ENCODE measurements at places on chromosomes 12 and 14.

DNA sequence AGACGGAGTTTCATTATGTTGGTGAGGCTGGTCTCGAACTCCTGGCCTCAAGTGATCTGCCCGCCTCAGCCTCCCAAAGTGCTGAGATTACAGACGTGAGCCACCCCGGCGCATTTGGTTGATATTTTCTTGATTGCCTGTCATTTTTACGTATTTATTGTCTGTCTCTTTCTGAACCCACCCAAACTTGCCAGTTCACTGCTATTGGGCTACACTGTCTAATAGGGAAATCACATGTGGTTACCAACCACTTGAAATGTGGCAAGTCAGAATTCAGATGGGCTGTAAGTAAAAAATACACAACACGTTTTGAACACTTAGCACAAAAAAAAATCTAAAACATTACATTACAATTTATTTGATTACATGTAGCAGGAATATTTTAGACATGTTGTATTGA is 2.1 kb downstream of the WSB2 start:
- ATAC-seq, result no peak

DNA sequence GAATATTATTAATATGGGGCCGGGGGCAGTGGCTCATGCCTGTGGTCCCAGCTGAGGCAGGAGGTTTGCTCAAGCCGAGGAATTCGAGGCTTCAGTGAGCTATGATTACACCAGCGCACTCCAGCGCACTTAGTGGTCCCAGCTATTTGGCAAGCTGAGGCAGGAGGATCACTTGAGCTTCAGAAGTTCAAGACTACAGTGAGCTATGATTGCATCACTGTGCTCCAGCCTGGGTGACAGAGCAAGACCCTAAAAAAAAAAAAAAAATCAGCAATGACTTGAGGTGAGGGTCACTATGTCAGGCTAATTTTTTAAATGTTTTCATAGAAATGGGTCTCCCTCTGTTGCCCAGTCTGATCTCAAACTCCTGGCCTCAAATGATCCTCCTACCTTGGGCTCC is 243.4 kb downstream of the RBM19 start:
- no peak for ATAC-seq

DNA sequence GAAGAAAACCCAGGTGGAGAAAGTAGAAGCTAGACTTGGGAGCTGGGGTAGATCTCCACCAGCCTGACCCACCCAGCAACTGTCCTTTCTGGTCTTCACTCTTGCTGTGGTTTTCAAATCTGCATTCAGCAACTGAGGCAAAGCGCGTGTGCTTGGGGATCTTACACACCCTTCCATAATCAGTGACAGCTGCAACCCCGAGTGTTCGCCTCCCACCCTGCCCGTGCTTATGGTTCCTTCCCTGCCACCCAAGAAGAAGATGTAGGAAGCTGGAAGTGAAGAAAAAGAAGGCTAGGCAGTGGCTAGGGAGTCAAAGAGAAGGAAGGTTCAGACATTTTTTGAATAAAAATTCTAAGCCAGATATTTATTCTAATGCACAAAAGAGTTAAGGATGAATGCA is 162.6 kb upstream of the CCND2 start:
- no peak for ATAC-seq

DNA sequence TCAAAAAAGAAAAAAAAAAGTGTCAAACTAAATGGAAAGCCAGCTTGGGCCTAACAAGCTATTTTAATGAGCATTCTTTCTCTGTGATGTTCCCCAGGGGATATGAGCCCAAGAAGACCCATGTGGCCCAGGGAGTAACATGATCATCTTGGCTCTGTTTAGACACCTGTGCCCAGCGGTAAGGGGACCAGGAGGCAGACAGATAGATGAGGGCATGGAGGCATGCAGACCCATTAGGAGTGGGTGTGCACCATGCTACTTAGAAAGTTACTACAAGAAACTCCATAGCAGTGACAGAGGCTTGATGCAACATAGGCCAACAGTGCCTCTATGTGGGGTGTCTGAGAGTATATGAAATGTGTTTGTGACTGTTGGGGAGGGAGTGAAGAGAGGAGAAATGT is 3.1 kb upstream of the CREBL2 start:
- ATAC-seq, result no peak

DNA sequence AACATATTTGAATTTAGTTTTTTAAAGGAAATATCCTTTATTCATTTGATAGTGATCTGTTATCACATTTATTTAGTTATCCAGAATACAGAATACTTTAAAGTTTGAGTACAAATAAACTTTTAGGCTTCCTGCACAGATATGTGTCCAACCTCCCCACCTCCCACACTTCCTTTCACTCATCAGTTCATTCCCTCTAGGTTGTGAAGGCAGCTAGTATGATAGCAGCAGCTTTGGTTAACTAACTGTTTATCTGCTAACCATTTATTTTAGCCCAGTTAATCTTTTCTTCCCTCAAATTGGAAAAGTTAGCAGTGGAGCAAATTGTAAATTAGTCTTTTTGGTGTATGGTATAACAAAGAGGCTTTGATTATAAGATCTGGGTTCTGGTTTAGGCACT is 35.7 kb downstream of the CNOT2 start:
- no peak for ATAC-seq

- no peak for ATAC-seq
These were observed 280.8 kb downstream of the ATXN7L3B start for GRCh38 chr12:74818412-74818811.

GRCh38 chr12:15056218-15056617 is 83.4 kb downstream of the PDE6H start:
- no peak for ATAC-seq

DNA sequence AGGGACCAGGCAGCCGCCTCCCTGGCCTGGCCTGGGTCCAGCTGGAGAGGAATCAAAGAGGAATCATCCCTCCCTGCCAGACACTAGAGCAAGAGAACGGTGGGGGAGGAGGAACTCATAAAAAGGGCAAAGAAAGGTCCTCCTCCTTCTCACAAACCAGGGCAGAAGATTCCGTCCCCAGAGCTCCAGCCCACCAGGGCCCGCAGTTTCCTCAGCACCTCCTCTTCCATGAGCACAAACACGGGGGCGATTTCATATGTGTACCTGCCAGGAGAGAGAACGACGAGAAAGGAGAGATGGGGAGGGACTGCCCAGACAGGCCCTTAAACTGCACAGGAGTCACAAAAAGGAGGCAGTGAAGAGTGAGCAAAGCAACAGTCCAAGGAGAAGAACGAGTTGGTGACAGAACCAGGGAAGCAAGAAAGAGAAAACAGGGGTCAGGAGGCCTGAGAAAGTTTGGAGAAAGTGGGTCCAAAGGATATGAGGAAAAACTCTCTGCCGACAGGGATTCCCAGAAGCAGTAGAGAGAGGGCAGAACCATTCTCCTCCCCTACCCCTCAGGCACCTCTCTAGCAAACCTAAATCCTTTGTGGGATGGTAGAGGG is 8.7 kb upstream of the ZNF740 start:
- no peak for ATAC-seq

GRCh38 chr12:113314121-113314529 is 20.8 kb downstream of the SLC8B1 start:
- ATAC-seq, result no peak

DNA sequence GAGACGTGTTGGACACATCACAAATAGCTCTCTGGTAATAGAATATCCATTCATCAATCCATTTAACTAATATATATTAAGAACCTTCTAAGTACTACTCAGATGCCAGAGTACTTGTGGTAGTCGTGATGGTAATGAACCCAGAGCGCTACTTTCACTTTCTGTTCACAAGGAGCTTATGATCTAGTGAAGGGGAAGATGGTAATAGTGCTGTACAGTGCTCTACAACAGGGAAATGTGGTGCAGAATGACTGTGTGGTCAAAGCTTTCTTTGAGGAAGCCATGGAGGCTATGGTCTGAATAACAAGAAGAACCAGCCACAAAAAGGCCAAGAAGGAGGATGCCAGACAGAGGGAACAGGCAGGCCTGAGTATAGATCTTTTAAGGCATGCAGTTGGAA is 212.0 kb downstream of the PTPRO start:
- peak; percentile 87 for ATAC-seq

DNA sequence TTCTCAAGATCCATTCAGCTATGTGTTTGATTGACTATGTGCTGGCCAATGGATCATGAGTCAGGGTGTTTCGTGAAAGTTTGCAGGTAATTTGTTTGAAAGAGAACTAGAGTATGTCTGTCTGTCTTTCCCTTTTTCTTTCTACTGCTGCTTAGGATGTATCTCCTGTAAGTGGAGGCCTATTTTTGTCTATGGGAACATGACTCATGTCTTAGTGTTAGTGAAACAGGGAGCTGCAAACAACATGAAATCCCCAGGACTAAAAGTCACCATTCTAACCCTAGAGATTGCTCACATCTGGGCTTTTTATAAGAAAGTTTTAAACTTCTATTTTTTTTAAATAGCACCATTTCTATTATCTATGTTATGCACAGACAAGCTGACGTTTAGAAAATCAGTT is 333.0 kb downstream of the CCER1 start:
- ATAC-seq, result no peak

DNA sequence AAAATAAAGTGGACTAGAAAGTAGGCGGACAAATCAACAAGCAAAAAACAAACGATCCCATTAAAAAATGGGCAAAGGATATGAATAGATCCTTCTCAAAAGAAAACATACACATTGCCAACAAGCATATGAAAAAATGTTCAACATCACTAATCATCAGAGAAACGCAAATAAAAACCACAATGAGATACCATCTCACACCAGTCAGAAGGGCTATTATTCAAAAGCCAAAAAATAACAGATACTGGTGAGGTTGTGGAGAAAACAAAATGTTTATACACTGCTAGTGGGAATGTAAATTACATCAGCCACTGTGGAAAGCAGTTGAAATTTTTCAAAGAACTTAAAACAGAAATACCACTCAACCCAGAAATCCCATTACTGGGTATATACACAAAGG is 70.3 kb downstream of the RPS6KA5 start:
- no peak for ATAC-seq

DNA sequence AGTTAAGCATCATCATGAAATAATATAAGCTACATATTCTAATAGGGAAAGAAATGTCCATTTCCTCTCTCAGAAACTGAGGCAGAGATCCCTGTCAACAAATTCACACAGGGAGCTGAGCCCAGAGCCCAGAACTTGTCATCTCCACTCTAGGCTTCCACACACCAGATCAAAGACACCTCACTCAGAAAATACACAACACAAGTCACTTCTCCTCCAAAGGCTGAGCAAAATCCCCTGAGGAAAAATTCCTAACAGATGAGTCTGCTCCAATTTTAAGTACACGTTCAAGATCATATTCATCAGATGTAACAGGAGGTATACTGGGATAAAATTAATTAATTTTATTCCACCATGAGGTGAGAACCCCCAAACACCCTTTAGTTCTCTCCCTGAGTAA is 227.3 kb downstream of the DPF3 start:
- ATAC-seq, result no peak

DNA sequence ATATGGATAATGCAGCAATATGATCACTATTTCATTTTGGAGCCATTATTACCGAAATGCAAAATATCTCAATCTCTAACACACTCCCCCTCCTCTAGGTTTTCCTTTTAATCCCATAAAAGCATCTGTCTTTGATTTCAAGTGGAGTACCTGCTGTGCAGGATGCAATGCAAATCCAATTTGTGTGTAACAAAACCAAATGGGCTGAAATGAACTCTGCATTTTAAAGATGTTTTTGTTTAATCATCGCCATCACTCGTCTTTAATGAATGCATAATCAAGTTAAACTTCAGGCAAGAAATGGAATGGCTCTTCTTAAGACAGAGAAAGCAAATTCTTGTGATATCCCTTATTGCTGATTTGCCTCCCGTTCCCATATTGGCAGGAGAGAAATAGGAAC is 114.3 kb downstream of the SLC15A5 start:
- no peak for ATAC-seq

DNA sequence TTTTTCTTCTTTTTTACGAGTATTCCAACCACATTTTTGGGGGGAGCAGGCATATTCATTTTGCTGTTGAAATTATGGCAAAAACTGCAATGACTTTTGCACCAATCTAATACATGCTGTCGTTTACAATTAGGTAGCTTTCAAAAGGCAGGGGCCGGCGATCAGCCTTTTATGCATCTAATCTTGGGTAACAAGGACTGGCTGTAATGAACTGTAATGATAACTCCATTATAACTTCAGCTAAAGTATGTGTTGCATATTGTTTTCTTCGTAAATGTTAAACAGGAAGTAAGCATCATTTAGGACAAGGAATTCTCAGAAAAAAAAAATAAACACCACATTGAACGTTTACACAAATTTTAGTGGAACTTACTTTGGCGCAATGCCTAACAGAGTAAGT is 30.3 kb upstream of the KLRF1 start:
- no peak for ATAC-seq

GRCh38 chr14:83162361-83162929 is 1628.8 kb upstream of the SEL1L start:
- no peak for ATAC-seq

- peak; percentile 12 for ATAC-seq
These were observed 732 bp downstream of the SLC25A29 start for GRCh38 chr14:100305324-100306100.

- ATAC-seq, result peak; percentile 19
These were observed 8.0 kb upstream of the GNPTAB start for GRCh38 chr12:101838628-101839323.

DNA sequence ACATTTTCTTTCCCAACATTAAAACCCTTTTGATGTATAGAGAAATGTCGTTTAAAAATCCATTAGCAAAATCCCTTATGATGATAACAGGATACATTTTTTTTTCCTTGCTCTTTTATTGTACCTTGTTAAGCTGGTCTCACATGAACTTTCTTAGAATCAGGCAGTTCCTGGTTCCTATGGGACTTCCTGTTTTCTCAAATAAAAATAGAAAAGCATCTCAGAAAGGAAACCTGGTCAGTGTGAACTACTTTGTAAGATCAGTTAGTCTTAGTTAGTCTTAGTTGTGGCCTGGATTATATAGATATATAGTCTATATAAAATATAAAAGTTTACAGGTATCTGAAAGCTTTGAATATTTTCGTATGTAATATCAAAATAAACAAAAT is 40.3 kb downstream of the LEMD3 start:
- ATAC-seq, result no peak

- no peak for ATAC-seq
These were observed 30.6 kb upstream of the C14orf180 start for GRCh38 chr14:104548802-104549535.

GRCh38 chr14:51056421-51056820 is 38.5 kb downstream of the TRIM9 start:
- no peak for ATAC-seq
